ENCODE measurements at places on chromosomes 7 and 10.
A peak's percentile ranks its signal among the peaks of the same experiment; 100 is the strongest.

GRCh38 chr10:36473122-36473521, 652.3 kb upstream of the ANKRD30A start:
- no peak for DNase-seq

DNA sequence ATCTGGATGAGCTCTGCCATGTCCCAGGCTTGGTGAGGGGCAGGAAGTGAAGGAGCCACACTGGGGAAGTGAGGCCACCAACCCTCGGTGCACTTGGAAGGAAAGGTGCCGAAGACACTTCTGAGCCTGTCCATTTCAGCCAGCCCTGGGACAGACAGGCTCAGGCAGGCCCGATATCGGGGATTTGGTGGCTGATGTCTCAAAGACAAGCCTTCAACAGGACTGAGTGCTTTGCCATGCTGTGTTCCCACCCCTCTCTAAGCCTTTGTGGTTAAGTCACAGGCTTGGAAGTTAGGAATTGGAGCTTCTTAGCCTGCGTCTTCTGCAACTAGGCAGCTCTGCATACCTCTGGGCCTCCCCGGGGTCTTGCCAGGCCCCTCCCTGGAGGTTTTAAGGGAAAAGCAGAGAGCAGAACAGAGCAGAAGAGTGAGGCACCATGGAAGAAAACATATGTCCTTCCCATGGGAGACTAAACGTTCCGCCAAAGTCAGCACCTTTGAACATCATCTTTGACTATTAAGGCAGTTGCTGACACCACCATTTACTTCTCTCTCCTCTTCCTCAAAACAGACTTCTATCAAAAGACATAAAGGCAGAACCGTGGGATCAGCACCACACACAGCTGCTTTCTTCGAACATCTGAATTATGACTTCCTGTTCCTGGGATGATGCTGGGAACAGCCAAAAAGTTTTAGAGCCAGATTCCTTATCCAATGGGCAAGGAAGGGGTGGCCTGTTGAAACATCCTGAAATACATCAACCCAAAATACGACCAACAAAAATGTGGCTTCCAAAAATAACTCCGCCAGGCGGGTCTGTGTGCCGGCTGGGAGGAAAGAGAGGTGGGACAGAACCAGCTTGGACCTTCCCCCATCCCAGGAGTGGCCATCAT, 71.8 kb downstream of the AFAP1L2 start:
- DNase-seq = no peak

DNA sequence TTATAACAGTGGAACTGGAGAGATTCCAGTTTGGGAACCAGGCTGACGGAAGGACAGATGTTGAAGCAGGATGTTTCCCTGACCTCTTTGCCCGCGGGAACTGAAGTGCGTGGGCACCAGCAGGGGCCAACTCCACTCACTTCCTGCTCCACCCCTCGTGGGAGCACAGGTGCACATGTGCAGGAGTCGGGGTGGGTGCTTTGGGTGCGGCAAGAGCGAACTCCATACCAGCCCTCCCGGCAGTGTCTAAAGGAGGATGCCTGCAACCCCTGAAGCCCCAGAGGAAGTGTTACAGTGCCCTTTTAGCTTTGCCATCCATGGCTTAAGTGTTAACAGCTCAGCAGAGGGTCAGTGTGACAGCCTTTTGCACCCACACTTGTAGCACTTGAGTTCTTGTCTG, 27.4 kb upstream of the UBE3C start:
- DNase-seq = no peak

DNA sequence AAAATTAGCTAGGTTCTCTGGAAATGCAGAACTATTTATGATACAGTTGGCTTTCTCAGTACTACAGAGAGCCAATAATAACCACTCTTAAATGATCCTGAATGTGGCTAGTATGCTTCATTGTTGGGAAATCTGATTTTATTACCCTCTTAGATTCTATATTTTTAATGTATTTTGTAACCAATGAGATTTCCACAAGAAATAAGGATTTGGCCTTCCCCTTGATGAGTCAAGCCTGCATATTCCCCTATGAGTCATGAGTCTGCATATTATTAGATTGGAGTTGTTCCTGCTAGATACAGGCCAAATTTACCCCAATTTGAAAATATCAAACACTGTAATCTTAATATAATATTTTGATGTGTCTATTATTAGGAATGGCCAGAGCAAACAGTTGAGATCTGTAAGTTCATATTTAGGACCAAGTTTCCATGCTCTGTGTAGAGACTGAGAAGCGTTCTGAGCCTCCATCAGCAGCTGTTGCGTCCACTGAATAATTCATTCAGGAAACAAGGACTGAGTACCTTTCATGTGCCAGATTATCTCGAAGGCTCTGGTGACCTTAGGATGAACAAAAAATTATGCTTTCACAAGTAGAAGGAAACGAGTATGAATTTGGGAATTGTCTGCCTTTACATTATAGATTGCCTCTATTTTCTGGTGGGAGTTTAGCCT, 793.4 kb downstream of the NRG3 start:
- no peak for DNase-seq

- DNase-seq = no peak
Observed at GRCh38 chr7:115816318-115816974, 214.1 kb downstream of the TFEC start.

- no peak for DNase-seq
Observed at GRCh38 chr10:58027426-58027825, 240.3 kb downstream of the IPMK start.

GRCh38 chr10:99369551-99369950, 40.4 kb downstream of the CNNM1 start:
- DNase-seq = no peak

GRCh38 chr10:85492684-85493083, 873.9 kb downstream of the GRID1 start:
- DNase-seq = no peak

DNA sequence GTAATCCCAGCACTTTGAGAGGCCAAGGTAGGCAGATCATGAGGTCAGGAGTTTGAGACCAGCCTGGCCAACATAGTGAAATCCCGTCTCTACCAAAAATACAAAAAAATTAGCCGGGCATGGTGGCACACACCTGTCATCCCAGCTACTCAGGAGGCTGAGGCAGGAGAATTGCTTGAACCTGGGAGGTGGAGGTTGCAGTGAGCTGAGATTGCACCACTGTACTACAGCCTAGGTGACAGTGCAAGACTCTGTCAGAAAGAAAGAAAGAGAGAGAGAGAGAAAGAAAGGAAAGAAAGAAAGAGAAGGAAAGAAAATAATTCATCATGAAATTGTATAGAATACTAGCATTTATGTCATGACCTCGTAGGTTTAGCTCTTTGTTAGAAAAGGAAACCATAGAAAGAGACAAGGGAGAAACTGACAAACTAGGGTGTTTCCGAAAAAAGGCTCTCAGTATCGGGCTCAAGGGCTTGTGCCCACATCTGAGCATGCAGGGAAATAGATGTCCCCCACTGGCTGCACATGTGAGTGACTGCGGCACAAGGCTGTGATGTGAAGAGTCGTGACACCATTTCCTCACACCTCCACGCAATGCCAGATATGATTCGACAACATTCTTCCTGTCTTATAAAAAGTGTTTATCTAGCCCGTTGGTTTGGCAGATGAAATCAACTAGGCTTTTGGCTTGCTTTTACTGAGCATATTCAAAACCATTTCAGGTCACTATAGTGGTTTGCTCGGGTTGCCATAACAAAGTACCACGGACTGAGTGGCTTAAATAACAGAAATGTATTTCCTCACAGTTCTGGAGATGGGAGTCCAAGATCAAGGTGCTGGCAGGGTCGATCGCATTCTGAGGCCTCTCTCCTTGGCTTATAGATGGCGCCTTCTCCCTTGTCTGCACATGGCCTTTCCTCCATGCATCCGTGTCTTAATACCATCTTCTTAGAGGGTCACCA, 2.0 kb downstream of the SRGN start:
- peak; percentile 53 for DNase-seq

DNA sequence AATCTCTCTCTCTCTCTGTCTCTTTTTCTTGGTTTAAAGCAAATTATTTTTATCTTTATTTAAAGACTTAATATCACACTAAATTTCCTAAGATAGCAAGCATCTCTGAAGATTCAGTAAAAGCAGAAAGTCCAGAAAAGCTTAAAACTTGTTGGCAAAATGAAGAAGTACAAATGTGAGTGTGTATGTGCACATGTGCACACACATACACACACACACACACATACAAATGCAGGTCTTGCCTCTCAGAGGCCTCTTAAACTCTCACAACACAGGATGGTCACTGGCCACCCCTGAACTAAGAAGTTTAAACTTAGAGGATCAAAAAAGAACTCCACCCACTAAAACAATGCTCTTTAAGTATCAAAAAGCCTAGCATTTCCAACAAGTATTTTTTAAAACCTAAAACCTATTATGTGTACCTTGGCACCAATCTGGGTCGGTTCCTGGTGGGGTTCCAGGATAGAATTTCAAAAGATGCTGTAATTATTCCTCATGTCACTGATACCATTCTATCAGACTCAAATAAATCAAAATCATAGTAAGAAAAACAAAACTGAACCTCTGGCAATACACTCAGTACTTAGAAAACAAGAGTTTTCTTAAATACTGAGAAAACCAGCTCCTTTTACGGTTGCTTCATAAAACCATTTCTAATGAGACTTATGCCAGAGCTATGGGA, 55.0 kb downstream of the SORBS1 start:
- no peak for DNase-seq

DNA sequence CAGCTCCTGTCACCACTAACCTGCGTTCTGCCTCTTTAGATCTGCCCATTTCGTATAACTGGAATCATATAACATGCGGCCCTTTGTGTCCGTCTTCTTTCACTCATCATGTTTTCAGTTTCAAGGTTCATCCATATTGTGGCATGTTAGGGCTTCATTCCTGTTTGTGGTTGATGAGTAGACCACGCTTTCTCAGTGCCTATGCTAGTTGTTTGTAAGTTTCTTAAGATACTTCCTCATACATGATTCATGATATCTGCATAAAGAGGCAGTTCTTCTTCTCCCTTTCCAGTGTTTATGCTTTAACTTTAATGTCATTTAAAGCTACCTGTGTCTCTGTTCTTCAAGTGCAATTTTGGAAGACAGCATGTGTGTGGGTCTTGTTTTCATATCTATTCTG, 79.5 kb upstream of the FAM20C start:
- DNase-seq = no peak

DNA sequence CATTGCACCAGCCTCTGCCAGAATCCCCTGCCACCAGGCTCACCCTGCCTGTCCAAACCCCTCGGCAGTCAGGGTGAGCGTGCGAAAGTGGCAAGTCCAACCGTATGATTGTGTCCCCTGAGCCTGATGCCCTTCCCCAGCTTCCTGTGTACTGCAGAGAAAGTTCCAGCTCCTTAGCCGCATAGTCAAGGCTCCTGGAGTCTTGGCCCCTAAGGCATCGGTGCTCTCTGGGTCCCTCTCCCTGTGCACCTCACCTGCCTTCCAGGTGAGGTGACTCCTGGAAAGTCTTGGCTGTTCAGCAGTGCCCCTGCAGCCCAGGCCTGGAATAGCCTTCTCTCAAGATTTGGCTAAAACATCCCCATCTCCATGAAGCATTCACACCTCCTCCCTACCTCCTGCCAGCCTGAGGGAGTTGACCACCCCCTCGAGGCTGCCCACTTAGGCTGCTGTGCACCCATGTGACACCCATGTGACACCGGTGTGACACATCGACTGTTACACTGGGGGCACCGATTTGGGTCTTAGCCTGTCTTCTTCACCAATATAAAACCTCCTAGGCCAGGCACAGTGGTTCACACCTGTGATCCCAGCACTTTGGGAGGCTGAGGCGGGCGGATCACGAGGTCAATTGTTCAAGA, 56.1 kb upstream of the ELN start:
- DNase-seq = no peak

- DNase-seq = no peak
Observed at GRCh38 chr10:89165923-89166322, 41.2 kb downstream of the CH25H start.

DNA sequence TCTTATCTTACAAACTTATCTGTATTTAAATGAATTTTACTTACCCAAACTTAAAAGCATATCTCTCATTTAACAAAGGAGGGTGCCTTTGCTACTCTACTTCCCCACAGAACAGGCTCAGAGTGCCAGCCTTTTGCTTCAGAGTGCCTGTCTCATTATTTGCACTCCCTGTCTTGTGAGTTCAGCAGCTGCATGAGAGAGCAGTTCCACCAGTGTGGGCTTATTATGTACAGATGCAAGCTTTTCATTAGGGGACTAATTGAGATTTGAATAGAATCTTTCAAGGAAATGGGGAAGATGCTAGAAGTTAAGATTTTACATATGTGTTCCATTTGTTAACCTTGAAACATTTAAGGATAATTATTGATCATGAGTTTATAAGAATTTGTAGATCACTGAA, 310.2 kb upstream of the LRRN3 start:
- DNase-seq = no peak

DNA sequence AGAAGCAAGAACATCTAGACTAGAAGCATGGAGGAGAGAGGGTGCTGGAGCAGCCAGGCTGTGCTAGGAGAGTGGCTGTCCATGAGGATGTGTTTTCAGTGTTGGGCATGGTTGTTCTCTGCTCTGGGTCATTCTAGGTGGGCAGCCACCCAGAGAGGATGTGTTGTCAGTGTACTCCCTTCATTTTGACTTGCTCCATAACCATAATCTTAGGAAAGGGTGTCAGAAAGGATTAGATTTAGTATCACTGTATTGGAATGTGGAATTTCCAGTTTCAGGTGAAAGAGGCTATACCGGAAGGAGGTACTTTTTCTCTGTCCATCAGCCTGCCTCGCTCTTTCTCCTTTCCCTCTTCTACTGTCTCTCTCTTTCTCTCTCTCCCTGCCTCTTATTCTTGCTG, 474.5 kb upstream of the PODXL start:
- no peak for DNase-seq

DNA sequence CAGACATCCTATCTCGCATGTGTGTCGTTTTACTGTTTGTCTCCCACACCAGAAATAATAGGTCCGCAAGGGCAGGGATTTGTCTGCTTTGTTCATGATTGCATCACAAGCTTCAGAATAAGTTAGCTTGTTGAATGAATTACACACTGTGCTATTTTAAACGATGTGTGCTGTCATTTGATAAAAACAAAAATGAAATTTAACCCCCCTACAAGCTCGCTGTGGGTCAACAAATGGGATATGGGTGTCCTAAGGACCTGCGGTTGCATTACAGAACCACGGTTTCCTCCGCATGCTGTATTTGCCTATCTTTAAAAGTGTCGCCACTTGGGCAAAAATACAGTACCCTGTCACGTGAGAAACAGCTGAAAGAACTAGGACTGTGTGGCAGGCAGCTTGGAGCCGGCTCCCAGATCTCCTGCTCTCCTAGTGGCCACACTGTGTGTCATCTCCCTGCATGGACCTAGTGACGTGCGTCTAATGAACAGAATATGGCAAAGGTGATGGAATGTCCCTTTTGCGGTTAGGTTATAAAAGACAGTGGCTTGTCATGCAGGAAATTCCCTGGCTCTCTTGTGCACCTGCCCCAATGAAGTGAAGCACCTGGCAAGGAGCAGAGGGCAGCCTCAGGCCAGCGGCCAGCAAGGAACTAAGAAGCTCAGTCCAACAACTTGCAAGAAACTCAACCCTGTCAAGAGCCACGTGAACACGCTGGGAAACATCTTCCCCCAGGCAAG, 32.9 kb upstream of the CRYGN start:
- no peak for DNase-seq

GRCh38 chr10:46254467-46254866, 32.3 kb upstream of the ANTXRL start:
- no peak for DNase-seq

Measured in activated T-cell treated with anti-CD3 and anti-CD28 coated beads for 4 hours (primary cell).